Activated naive CD8-positive, alpha-beta T cell treated with anti-CD3 and anti-CD28 coated beads, Interleukin-2, amount 10 ng/mL, durations not matched to agents 7 days and 5 days (primary cell): ENCODE measurements at places on chromosomes 16 and 17. TPM values are rescaled to one million over a fixed set of nuclear protein-coding genes. Genes with fewer than 3 reads are reported as not detected.
A peak's percentile ranks its signal among the peaks of the same experiment; 100 is the strongest.

GRCh38 chr16:4703906-4704305 lies 10.5 kb downstream of the NUDT16L1 start:
- H3K4me1 ChIP-seq = peaks cover 26% of the 10 kb centered on the region
- no peak overlapping the region for H3K4me3 ChIP-seq
- peaks cover 13% of the 10 kb centered on the region for H3K36me3 ChIP-seq
- no peaks in the 10 kb centered on the region for H3K27me3 ChIP-seq
- H3K27ac ChIP-seq = no peak overlapping the region
- DNase-seq = no peak

DNA sequence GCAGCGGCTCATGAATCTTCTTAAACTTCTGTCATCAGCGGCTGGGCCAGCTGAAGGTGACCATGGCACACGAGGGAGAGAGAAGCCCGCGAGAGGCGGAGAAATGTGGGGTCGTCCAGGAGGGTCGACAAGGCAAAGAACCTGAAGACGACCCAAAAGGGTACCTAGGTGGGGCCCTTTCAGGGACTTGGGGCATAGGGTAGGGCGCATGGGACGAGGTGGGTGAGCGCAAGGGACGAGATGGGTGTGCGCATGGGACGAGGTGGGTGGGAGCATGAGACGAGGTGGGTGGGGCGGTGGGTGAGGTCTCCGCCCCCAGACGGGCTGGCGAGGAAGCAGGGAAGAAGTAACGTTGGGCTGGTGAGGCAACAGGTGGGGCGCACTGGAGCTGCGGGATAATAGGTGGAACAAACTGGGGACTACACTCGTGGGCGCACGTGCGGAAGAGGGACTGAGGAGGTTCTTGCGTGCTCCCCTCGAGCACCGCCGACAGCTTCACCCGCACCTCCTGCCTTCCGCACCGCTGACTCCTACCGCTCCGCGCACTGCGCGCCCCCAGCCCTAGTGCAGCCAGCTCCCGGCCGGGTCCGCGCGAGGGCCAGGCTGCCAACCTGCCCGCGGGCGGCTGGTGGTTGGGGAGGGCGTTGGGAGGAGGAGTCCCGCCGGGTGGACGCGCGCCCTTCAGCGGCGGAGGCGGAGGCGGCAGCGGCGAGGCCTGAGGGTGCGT lies 23.2 kb upstream of the CRYM start:
- DNase-seq = peak; percentile 68
- peaks cover 14% of the 10 kb centered on the region for H3K4me1 ChIP-seq
- H3K27me3 ChIP-seq = peaks cover 48% of the 10 kb centered on the region
- peak overlapping the region; percentile 25 for H3K27ac ChIP-seq
- H3K36me3 ChIP-seq = no peaks in the 10 kb centered on the region
- H3K4me3 ChIP-seq = peak overlapping the region; percentile 90

DNA sequence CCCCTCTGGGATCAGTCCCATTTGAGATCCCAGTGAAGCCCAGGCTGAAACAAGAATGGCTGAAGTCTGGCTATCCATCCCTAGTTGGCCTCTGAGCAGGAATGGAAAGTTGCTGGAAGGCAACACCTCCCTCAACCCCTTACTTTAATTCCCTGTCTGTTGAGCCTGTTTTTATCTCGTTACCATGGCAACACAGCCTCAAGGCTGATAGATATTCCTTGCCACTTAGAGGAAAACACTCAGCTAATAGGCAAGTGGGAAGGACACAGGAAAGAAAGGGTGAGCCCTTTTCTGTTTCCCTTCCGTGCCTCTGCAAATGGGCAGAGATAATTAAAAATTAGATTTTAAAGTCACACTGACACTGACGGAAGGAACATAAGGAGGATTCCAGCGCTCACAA lies 75.5 kb upstream of the CLEC3A start:
- H3K27ac ChIP-seq = no peak overlapping the region
- DNase-seq = no peak
- no peaks in the 10 kb centered on the region for H3K4me1 ChIP-seq
- no peaks in the 10 kb centered on the region for H3K36me3 ChIP-seq
- no peaks in the 10 kb centered on the region for H3K27me3 ChIP-seq

DNA sequence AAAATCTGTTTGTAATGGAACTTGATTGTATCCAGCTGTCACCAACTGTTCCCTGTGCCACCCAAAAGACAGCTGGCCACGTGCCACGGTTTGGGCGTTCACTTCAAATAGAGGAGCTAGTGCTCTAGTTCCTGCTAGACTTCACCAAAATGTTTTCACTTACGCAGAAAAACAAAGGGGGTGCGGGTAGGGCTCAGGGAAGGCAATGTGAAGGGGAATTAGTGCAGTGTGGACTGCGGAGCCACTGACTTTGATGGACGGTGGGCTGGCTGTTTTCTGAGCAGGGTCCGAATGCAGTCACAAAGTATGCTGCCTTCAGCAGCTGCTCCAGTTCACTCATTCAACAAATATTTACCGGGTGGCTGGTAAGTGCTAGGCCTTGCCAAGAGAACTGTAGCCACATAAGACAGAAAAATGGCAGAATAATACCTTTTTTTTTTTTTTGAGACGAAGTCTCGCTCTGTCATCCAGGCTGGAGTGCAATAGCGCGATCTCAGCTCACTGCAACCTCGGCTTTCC lies 7.6 kb upstream of the CYTH1 start:
- H3K4me1 ChIP-seq = peaks cover 24% of the 10 kb centered on the region
- peak overlapping the region; percentile 74 for H3K27ac ChIP-seq
- no peak for DNase-seq
- peak overlapping the region; percentile 18 for H3K4me3 ChIP-seq
- no peaks in the 10 kb centered on the region for H3K27me3 ChIP-seq

DNA sequence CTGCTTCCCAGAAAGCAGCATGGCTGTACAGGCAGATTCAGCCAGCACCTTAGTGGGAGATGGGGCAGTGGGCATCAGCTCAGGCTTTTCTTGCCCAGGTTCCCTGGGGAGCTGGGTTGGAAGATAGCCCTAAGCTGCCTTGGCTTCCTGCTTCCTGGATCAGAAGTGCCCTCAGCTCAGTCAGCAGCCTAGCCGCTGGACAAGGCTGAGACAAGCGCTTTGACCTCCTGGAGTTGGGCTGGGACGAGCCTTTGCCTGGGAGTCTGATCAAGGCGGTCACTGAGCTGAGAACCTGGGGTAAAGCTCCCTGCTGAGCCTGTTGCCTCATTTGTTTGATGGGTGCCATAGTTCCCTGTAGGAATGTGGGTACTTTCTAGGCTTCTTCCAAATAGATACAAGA lies 190.0 kb downstream of the RAB11FIP4 start:
- peaks cover 3% of the 10 kb centered on the region for H3K27me3 ChIP-seq
- no peaks in the 10 kb centered on the region for H3K36me3 ChIP-seq
- no peak overlapping the region for H3K4me3 ChIP-seq
- peaks cover 10% of the 10 kb centered on the region for H3K4me1 ChIP-seq

DNA sequence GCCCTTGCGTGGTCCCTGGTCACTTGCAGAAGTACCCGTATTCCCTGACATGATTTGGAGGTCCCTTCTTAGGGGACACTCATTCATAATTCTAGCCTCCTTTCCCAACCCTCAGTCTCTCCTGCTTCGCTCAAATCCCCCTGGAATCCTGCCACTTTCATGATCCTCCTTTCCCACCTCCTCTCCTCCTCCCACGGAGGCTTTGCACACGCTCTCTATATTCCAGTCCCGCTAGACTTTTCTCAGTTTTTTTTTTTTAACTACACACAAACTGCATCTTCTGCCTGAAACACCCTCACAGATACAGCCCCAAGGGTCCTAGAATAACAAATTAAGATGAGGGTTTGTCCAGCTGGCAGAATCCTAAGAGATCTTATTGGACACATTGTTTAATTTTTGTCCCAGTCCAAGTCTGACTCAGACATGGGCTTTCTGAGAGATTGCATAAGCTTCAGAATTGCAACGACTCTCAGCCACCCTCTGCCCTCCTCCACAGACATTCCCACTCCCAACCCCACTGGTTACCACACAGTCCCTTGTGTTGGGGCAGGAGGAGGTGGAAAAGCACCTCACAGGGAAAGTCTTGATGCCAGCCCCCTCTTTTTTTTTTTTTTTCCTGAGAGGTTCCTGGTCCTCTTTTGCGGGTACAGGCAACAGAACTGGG lies 739.5 kb upstream of the EEF2KMT start:
- H3K36me3 ChIP-seq = no peaks in the 10 kb centered on the region
- no peak overlapping the region for H3K27ac ChIP-seq
- no peaks in the 10 kb centered on the region for H3K4me1 ChIP-seq
- H3K27me3 ChIP-seq = no peaks in the 10 kb centered on the region

DNA sequence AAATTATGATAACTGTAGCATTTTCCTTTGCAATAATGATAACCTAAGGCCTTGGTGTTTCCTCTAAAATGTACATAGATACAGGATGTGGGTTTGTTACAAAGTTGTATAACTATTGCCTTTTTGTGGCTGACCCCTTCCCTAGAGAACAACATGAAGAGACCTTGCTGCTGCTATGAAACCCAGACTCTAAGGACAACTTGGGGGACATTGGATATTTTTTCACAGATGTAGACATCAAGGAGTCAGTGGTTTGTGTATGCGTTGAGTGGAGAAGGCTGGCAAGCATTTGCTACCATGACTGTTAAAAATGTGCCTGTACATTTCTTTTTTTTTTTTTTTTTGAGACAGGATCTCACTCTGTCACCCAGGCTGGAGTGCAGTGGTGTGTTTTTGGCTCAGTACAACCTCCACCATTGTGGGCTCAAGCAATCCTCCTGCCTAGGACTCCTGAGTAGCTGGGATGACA lies 12.3 kb downstream of the HMOX2 start:
- H3K27me3 ChIP-seq = no peaks in the 10 kb centered on the region
- peak overlapping the region; percentile 84 for H3K4me3 ChIP-seq
- H3K36me3 ChIP-seq = peaks cover 26% of the 10 kb centered on the region
- no peak for DNase-seq

DNA sequence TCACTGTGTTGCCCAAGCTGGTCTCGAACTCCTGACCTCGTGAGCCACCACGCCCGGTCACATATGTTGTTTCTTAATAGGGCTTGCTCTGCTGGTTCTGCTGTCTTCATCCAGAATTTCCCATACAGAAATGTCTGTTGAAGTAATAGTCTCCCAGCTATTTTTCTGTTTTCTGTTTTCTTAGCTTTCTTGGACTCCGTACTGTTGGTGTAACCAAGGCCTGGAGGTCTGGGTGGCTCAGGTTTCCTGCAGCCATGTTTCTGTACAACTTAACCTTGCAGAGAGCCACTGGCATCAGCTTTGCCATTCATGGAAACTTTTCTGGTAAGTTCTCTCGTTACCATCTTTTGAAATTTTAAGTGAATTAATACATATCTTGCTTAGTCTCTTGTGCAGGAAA lies 2.8 kb downstream of the SF3B3 start:
- H3K4me1 ChIP-seq = peaks cover 38% of the 10 kb centered on the region
- H3K4me3 ChIP-seq = peak overlapping the region; percentile 84
- peaks cover 43% of the 10 kb centered on the region for H3K36me3 ChIP-seq

- no peaks in the 10 kb centered on the region for H3K36me3 ChIP-seq
- no peak overlapping the region for H3K4me3 ChIP-seq
- no peaks in the 10 kb centered on the region for H3K4me1 ChIP-seq
- no peak for DNase-seq
- H3K27me3 ChIP-seq = no peaks in the 10 kb centered on the region
Measured at GRCh38 chr16:2058420-2058819, 10.6 kb downstream of the TSC2 start.

DNA sequence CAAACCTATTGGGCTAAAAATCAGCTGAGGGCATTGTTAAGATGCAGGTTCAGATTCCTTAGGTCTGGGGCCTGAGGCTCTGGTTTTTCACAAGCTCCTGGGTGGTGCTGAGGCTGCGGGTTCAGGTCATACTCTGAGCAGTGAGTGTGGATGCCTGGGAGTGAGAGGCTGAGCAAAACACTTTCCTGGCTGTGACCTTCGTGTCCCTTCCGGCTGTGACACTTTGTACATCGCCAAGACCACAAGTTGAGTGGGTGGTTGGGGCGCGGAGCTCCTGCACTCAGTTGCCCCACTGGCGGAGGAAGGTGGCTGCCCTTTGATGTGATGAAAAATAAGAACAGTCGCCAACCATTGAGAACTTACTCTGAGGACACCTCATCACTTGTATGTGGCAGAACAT lies 24.8 kb downstream of the CCR7 start:
- DNase-seq = peak; percentile 65
- peak overlapping the region; percentile 86 for H3K27ac ChIP-seq
- H3K4me1 ChIP-seq = peaks cover 74% of the 10 kb centered on the region
- no peaks in the 10 kb centered on the region for H3K36me3 ChIP-seq
- peaks cover 2% of the 10 kb centered on the region for H3K27me3 ChIP-seq

DNA sequence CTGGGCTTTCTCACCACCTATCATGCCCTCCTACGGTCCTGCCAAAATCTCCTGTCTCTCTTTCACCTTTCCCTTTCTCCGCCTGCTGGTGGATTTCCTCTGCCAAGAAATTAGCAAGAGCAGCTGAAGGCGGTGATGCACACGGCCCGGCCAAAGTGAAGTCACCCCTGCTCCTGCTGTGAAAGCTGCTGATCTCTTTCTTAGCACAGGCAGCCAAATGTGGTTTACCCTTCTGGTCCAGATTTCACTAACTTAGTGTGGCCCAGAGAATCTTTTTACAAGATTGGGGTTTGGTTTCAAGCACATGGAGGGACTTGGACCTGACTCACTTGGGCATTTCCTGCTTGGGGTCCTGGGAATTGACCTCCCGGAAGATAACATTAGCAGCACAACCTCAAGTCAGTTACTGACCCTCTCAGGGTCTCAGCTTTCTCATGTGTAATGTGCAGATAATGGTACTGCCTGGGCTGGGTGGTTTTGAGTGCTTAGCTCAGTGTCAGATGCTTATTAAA lies 155.7 kb downstream of the SOCS1 start:
- peaks cover 68% of the 10 kb centered on the region for H3K4me1 ChIP-seq
- peak; percentile 53 for DNase-seq
- peak overlapping the region; percentile 91 for H3K27ac ChIP-seq
- H3K4me3 ChIP-seq = peak overlapping the region; percentile 40
- H3K36me3 ChIP-seq = peaks cover 24% of the 10 kb centered on the region

GRCh38 chr17:44587339-44587738 lies 30.1 kb downstream of the FZD2 start:
- H3K36me3 ChIP-seq = no peaks in the 10 kb centered on the region
- H3K4me3 ChIP-seq = no peak overlapping the region
- no peaks in the 10 kb centered on the region for H3K4me1 ChIP-seq
- DNase-seq = no peak
- no peak overlapping the region for H3K27ac ChIP-seq
- no peaks in the 10 kb centered on the region for H3K27me3 ChIP-seq

- no peak overlapping the region for H3K27ac ChIP-seq
- H3K36me3 ChIP-seq = peaks cover 49% of the 10 kb centered on the region
- DNase-seq = no peak
Measured at GRCh38 chr17:67107811-67108775, 63.7 kb downstream of the CACNG1 start.

DNA sequence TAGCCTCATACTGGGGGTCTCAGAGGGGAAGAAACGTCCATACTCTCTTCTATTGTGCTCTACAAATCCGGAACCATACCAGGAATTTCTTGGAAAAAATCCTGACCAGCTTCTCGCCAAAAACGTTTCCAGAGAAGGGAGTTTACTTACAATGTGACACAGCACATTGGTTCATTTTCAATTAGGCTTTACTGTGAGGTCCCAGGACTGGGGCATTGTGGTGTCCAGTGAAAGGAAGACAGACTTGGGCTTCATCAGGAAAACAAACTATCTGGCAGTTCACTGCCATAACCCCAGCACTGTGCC lies 14.7 kb downstream of the MPP2 start:
- H3K36me3 ChIP-seq = no peaks in the 10 kb centered on the region
- peaks cover 2% of the 10 kb centered on the region for H3K27me3 ChIP-seq
- no peak for DNase-seq
- no peak overlapping the region for H3K27ac ChIP-seq

GRCh38 chr16:85838381-85838780 lies 38.9 kb downstream of the COX4I1 start:
- DNase-seq = no peak
- no peak overlapping the region for H3K27ac ChIP-seq
- no peak overlapping the region for H3K4me3 ChIP-seq

Gene RHOT1
- total RNA-seq = 30.0 TPM

Gene KRT31
- not detected for total RNA-seq

Gene CCL7
- total RNA-seq = not detected

Gene LPO
- not detected for total RNA-seq
